ENCODE measurements at places on chromosomes 4 and X. TPM values are rescaled to one million over a fixed set of nuclear protein-coding genes. Genes with fewer than 3 reads are reported as not detected.

Gene POU4F2
- total RNA-seq: not detected

Gene KCNE5
- total RNA-seq: 1.5 TPM

Gene CCDC149
- 19.2 TPM for total RNA-seq

Gene HS6ST2
- 6.6 TPM for total RNA-seq

Gene MAB21L2
- total RNA-seq: not detected

Gene GABRE
- total RNA-seq: 1.2 TPM

Gene GAGE13
- total RNA-seq: not detected
